ENCODE measurements at places on chromosomes 16 and 17.

DNA sequence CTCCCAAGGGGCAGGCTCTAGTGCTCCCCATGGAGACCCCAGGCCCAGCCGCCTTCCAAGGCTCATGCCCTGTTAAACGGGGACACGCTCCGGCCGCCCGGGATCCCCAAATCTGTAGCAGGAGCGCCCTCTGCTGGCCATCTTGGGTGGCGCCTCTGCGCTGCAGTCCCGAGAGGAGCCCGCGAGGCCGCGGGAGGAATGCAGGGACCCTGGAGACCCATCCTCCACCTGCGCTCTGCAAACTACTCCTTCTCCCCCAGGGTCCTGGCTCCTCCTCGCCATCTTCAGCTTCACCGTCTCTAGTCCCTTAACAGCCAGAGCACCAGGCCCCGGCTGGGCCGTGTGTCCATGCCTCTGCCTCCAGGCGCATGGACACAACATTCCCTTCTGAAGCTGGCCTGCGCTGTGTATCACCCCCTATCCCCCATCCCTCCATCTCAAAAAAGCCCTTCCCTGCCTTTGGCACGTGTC is 23.6 kb upstream of the KRT17 start:
- DNase-seq: peak; percentile 77

DNA sequence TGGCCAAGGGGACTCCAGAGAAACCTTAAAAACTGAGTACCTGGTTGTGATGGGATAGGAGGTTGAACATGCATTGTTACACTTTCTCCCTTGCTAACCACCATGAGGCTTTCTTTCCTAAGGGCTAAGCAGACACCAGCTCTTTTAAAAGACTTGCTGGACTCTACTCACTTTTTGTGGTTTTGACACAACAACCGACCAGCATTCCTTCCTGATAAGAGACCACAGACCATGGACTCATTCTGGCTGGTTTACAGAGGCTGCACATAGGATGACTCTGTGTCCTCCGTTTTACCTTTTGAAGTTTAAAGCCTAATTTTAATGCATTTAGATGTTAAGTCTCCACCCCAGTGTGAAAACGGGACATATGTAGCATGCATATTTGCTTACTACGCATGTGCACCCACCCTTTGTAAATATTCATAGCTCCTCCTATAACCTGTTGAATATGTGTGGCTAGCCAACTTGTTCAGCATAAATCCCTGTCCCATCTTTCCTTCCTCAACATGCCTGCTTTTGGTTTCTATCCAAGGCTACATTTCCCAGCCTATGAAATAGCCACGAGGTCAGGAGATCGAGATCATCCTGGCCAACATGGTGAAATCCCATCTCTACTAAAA is 475.9 kb downstream of the GRIN2A start:
- no peak for DNase-seq

DNA sequence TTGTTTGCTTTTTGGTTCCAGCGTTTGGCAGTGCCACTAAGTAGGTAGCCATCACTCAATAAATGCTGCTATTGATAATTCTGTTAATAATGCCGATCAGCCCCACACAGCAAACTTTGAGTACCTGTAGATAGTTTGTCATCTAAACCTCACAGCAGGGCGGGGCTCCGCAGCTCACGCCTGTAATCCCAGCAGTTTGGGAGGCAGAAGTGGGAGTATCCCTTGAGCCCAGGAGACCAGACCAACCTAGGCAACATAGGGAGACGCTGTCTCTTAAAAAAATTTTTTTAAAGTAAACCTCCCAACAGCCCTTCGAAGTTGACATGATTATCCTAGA is 1.6 kb downstream of the BFAR start:
- DNase-seq: no peak

DNA sequence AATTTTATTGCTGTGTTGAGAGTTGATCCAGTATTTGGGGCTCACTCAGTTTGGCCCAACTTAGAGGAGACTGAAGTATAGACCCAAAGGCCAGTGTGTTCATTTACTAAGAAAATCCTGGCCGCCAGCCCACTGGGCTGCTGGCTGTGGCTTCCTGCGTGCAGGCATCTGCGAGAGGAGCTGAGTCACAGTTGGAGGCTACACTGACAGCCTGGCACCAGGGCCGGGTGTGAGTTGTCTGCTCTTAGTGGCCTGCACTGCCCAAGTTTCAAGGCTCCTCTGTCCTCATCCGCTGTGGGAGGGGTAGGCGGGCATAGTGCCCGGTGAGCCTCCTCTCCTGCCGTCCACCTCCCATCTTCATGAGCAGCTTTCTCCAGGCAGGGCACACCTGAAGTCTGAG is 54.2 kb downstream of the PLD6 start:
- DNase-seq: no peak

DNA sequence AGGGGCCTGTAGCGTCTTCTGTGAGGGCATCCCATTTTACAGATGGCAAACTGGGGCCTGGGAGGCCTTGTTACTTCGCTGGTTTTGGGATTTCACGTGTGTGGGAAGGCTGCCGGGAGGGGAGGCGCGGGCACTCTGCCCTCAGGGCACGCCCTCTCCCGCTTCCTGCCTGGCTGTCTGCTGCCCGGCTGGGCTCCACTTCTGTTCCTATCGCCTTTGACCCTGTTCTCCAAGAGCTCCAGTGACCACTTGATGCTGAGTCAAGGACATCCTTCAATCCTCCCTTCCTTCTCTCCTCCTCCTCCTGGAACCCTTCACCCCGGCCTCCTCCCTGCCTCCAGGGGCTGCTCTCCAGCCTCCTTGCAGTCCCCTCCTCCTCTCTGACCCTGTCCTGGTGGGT is 16.0 kb downstream of the SPNS3 start:
- DNase-seq: no peak

GRCh38 chr17:74298778-74299177 is 24.7 kb downstream of the DNAI2 start:
- DNase-seq: no peak

DNA sequence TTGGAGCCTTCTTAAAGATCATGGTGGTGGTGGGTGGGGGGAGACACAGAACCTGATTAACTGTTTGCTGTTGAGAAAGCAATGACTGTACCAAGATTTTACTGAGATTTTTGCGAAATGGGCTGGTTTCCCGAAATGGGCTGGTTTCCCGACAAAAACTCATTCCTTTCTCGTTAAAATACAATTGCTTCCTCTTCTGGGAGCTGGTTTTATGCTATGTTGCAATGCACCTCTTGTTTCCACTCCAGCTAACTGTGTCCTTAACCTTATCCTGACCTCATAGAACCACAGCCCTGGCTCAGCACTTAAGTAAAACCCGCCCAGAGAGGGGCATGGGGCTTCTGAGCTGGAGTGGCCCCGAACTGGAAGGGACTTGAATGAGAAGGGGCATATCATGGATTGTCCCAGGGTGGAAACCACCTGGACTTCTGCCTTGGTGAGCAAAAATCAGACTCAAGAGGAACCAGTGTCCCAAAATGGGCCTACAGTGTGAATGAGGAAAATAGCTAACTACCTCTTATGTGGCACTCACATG is 20.9 kb downstream of the FAM20A start:
- DNase-seq: no peak

- no peak for DNase-seq
Observed at GRCh38 chr16:69941251-69942098, 9.7 kb upstream of the CLEC18A start.

GRCh38 chr16:66588981-66589713 is 9.9 kb downstream of the CMTM2 start:
- DNase-seq: peak; percentile 37

DNA sequence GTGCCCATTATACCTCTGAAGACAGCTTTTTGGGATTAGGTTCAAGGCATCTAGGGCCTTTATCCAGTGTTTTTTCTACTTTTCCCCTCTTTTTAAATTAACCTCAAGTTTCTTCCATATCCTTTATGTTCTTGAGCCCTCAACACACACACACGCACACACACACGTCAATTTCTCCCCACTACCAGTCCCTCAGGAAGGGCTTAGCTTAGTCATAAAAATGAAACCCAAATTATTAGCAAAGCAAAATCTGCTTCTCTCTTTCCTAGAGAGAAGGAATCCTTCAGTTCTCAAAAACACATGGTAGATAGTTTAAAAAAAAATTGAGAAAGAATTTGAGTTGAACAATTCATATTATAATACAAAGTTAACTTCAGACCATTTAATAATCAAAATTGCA is 401.1 kb downstream of the XYLT1 start:
- DNase-seq: no peak

DNA sequence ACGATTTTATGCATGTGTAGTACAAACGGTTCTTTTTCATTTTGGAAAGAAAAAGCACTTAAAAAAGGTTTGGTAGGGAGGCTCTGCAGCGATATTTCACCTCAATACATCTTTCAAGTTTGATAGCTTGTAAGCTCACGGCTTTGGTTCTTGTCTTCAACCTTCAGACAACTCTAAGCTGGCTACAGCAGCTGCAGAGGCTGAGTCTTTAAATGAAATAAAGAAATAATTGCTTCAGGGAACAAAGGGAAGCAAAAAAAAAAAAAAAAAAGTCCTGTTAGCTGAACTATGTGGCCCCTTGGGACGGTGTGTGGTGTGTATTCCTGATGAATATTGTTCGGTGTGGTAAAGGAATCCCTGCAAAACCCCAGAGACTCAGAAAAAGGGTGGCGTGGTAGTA is 265.1 kb downstream of the NTN1 start:
- DNase-seq: no peak

- DNase-seq: peak; percentile 27
Observed at GRCh38 chr16:69311533-69312387, 610 bp downstream of the VPS4A start.

- DNase-seq: no peak
Observed at GRCh38 chr16:48617104-48617705, 7.2 kb upstream of the N4BP1 start.

DNA sequence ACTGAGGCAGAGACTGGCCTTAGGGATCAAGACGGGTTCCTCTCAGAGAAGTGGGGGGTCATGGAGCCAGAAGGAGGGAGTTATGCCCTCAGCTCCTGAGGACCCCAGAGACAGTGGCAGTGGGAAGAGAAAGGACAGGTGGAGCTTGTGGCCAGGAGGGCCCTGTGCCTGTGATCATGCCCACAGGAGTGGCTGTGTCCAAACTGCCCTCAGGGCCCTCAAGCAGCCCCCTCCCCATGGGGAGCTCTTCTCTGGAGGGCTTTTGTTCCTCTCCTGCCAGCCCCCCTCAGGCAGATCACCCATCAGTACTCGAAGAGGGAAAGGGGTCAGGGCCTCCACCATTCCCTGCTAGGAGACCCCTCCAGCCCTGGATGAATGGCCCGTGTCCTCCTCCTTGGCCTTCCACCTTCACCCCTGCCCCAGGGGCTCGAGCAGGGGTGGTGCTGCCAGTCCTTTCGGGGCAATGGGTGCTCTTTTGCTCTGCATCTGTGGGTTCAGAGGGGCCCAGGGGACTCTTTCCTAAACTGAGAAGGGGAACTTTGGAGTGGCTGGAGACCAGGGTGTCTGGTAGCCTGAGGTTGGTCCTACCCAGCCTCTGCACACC is 52.7 kb downstream of the BEAN1 start:
- DNase-seq: no peak

GRCh38 chr17:1006054-1006453 is 9.1 kb downstream of the TIMM22 start:
- DNase-seq: no peak

DNA sequence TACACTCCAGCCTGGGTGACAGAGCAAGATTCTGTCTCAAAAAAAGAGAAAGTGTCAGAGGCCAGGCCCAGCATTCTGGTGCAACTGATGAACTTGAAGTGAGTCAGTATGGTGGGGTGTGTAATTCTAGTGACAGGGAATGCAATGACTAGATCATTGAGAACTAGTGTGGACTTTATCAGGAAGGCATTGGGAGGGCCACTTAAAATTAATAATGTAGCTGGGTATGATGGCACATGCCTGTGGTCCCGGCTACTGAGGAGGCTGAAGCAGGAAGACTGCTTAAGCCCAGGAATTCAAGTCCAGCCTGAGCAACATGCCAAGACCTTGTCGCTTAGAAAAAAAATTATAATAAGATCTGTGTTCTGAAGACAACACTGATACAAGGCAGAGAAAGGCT is 90.8 kb downstream of the STX8 start:
- no peak for DNase-seq

DNA sequence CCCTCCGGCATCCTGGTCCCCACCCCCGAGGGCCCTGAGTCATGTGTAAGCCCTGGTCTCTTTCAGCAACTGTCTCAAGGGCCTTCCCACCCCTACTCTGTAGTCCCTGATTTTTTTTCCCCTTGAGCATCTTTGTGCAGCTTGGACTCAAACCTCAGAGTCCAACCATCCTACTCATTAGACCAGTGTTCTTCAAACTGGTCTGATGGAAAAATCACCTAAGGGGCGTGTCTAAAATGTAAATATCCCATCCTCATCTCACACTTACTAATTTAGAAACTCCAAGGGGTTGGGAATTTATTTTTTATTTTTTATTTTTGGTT is 624 bp downstream of the G6PC3 start:
- DNase-seq: peak; percentile 40

- no peak for DNase-seq
Observed at GRCh38 chr17:40936437-40936971, 942 bp downstream of the KRT23 start.

DNA sequence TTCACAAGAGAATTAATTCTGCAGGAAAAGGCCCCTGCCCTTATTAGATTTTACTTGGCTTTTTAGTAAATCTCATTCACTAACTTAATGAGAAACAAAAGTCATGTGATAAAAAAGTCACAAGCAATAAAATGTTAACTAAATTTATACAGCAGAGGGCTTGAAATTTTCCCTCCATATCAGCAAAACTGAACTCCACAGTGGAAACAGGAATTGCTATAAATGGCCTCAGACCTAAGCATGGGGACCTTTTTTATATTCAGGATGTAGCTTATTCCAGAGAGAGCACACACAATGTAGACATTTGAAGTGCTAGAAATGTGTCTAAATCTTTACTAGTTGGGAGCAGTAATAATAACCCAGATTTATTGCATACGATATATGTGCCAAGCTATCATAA is 291.5 kb downstream of the C16orf95 start:
- DNase-seq: no peak

GRCh38 chr17:65055280-65055707 is 1.2 kb downstream of the GNA13 start:
- DNase-seq: no peak

GRCh38 chr17:14296166-14296910 is 4.5 kb upstream of the HS3ST3B1 start:
- no peak for DNase-seq
